NCI-H187 treated with DMSO at 0.1 percent for 48 hours (cell line): ENCODE measurements at places on chromosomes 2 and 18.

GRCh38 chr2:174184504-174184903 lies 63.8 kb downstream of the OLA1 start:
- no peak for DNase-seq

GRCh38 chr2:208006833-208007232 lies 18.5 kb downstream of the PLEKHM3 start:
- DNase-seq, result no peak

DNA sequence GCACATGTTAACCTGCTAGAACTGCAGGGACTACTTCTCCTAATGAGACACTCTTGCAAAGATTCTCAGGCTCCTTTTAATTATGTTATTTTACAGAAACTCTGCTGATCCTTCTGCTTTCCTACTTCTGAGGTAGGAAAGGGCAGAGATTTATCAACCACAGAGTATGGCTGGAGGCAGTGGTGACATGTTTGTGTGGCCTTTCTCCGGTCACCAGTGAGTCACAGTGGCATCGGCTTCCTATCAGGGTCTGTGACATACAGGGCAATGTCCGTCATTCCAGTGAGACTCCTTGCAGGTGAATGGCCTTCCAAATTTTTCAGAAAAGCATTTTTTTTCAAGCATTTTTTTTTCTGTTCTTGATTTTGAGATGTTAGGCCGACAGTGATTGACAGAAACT lies 180.7 kb upstream of the LYPD1 start:
- DNase-seq, result no peak

GRCh38 chr2:170101789-170102188 lies 76.2 kb upstream of the MYO3B start:
- no peak for DNase-seq

GRCh38 chr2:177679611-177680605 lies 287.3 kb downstream of the AGPS start:
- no peak for DNase-seq

DNA sequence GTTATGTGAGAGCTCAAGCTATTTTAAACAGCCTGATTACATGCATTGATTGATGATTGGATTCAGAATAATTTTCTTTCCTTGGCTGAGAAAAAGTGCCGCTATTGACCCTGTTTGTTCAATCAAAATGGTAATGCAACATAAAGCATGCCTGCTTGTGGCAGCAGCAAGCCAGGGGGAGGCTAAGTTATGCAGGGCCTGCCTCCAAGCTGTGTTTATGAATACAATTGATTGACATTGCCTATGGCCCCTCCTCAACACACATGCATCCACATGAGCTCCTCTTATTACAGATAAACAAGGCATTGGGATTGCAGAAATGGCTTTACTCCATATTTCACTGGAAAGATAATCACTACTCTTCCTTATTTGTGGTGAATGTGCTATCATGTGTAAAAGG lies 395.6 kb downstream of the TDRD15 start:
- DNase-seq, result no peak
